ENCODE measurements at places on chromosomes 13 and 19.

- DNase-seq, result no peak
Observed at GRCh38 chr13:40910324-40911050, 108.6 kb downstream of the ELF1 start.

GRCh38 chr13:46288570-46289259, 77.0 kb downstream of the LRRC63 start:
- DNase-seq, result peak; percentile 34

GRCh38 chr13:55893540-55893939, 1247.2 kb upstream of the PRR20A start:
- DNase-seq, result no peak

DNA sequence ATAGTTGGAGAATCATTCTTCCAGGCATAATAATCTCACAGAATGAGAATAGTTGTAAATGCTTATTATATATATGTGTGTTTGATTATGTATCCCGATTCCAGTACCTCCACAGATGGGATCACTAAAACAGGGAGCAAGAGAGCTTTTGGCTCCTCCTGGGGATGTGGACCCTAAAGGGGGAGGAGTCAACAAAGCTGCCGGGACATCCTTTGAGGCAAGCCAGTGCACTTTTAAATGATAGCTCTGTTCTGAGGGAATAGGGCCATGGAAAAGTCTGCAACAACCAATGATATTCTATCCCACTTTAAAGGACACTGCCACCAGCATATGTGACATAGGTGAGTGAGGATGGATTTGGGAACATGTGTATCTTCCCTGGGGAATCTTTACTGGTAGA, 40.8 kb downstream of the SLITRK5 start:
- DNase-seq, result no peak

- DNase-seq, result no peak
Observed at GRCh38 chr19:18647371-18647767, 10.5 kb downstream of the KLHL26 start.

- DNase-seq, result no peak
Observed at GRCh38 chr13:93284064-93284463, 57.5 kb downstream of the GPC6 start.

GRCh38 chr13:98315902-98316301, 138.8 kb upstream of the RNF113B start:
- DNase-seq, result no peak

- no peak for DNase-seq
Observed at GRCh38 chr13:111292710-111293485, 27.5 kb upstream of the TEX29 start.

DNA sequence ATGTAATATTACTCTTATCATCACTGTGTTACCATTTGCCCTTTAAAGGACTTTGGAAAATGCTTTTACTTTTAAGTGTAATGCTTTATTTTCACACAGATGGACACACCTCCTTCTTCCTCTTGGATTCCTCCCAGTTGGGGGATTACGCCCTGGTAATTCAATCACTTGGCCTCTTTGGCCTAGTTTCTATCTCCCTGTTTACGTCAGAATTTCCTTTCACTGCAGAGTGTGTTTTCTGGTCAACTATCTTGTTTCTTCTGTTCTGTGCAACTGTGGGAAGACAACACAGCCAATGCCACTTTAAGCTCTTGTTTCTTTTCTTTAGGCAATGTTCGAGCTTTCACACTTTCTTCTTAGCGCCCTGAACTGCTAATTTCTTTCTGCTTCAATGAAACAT, 257.3 kb upstream of the MAB21L1 start:
- DNase-seq, result no peak

GRCh38 chr13:96552559-96552958, 441.7 kb downstream of the OXGR1 start:
- no peak for DNase-seq

DNA sequence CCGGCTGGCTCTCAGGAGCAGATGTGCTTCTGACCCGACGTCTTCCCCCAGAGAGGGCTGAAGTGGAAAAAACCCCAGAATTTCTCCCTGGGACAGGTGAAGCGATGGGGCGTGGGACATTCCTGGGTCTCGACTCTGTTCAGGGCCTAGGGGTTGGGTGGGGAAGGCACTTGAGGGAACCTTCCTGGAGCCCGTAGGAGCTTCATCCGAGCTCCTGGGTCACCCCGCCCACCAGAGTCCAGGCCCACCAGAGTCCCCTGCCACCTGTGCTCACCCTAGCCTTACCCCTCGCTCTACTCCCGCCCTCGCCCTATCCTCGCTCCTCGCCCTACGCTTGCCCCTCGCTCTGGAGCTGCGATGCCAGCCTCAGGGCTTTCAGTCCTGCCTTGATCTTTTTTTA, 23.2 kb downstream of the EPN1 start:
- DNase-seq, result no peak

DNA sequence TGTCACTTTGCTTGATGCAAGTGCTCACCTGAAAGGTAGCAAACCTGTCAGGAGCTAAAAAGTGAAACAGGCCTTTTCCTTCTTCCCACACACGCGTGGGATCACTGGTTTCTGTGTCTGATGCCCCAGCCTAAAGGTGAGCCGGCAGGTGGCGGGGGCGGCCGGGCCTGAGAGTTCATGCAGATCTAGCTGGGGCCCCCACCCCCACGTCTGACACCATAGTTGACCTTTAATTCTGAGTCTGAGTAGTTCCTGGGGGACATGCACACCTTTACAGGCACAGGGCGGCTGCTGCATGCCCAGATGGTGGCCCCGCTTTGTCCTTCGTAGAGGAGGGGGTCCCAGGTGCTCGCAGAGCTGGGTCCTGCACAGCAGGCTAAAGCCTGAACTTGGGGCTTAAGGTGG, 345.3 kb downstream of the TEX29 start:
- no peak for DNase-seq

DNA sequence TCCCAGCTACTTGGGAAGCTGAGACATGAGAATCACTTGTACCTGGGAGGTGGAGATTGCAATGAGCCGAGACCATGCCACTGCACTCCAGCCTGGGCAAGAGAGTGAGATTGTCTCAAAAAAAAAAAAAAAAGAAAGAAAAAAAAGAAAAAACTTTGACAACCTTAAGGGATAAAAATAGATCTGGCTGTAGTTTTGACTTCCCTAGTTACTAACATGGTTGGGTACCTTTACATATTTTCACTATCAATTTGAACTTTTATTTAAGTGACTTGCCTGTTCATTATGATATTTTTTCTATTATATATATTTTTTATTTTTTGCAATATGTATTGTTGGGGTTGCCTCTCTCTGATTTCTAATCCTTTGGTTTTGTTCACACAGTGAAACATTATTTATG, 8.4 kb upstream of the ZNF235 start:
- DNase-seq, result no peak

- DNase-seq, result no peak
Observed at GRCh38 chr13:65378943-65379519, 1851.1 kb downstream of the PCDH9 start.

DNA sequence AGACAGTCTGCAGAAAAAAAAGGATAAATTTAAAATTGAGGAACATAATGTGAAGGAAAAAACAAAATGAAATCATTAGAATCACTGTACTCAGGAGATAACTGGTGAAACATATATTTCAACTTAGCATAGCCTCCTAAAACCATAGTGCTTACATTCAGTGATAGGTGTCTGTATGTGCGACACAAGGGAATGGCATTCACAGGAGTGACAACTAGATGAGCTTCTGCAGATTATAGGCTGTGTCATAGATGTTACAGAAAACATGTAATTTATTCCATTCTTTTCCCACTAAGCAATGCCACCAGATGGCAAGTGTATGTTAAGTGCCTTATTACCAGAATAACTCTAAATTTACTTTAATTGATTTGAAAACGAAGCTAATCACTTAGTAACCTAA, 960.0 kb upstream of the PCDH20 start:
- no peak for DNase-seq

DNA sequence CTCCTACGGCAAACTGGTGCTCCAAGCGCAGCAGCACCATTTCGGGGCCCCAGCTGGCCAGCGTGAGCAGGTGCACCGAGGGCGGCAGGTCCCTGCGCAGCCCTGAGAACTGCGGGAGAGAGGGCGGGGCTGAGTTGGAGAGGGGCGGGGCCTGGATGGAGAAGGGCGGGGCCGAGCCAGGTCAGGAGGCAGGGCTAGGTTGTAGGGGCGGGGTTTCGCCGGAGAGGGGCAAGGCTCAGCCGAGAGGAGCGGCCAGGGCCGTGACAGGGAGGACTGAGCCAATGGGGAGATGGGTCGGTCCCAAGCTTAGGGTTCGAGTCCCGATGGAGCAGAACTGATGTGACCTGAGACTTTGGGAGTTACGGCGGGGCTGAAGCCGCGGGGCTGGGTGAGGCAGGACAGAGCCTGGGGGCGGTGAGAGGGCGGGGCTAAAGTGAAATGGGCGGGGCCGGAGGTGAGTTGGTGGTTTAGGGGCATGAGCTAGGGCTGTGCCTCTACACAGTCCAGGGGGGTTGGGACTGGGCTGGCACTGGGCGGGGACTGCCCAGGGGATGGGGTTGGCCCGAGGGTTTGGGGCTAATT, 19.0 kb downstream of the MAN2B1 start:
- DNase-seq, result peak; percentile 31

DNA sequence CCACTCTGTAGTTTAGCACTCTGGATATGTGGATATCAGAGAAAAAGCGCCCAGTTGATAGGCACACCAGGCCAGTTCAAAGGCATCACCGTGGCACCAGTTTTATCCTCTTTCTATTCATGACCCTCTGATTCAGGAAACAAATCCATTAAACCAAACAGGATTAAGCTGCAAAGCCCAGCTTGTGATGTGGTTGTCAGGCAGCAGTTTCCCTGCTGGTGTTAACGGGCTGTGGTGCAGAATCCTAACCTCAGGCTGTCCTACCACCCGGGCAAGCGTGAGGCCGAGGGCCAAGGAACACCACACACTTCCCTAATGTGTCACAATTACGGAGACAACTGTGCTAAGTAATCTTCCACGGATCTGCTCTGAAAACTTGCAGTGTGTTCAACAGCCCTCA, 209.1 kb downstream of the OLFM4 start:
- DNase-seq, result no peak

GRCh38 chr13:38103851-38104250, 234.3 kb upstream of the TRPC4 start:
- DNase-seq, result no peak

DNA sequence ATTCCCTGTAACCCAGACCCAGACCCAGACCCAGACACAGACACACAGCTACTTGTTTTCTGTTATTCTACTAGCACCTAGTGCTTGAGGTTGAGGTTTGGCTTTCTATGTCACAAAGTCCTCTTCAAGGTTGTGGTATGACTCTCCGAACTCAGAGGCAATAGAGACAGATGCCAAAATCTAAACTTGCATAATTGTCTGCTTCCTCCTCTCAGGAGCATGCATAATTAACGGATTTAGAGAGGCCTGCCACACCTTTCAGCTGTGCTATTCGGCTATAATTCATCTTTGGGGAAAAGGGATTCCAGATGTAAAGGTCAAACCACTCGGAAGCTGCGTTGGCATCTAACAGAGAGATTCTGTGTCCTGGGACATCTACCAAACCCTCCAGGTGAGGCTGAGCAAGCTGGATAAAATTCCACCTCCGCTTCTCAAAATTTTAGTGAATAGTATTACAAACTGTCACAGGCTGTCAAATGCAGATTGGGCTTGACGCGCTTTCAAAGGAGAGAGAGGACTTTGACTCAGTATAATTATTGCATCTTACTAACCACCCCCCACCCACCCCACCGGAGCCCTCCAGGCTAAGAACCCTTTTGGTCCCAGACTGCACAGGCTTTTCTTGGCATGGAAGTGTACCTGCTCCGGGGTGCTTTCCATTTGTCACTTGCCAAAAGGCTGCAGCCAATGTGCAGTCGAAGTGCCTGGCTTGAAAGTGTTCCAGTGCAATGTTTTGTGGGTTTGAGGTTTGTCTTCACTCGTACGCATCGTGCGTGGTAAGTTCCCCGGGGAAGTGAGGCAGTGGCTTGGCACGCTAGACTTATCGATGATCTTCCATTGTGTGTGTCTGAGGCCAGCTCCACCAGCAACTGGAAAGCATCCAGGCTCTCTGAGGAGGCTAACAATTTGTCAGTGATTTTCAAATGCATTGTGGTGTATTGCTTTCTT, 194.1 kb downstream of the TDRD3 start:
- DNase-seq, result no peak

DNA sequence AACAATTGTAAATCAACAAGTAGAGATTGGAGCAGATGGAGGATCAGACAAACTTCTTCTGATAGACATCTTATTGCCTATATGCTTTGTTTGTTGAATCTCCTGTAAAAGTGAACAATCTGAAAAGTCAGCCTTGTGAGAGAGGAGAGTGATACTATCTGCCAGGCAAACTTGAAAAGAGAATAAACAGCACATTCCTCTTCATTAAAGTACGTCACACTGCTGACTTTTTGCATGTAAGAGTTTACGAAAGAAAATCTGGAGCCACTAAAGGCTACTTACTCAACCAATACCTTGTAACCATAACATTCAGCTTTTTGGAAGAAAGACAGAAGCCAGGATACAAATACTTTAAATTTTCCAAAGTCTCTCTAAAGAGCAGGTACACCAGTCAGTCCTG, 42.5 kb downstream of the EDNRB start:
- no peak for DNase-seq

GRCh38 chr19:51440846-51441409, 17.3 kb downstream of the SIGLEC8 start:
- no peak for DNase-seq

DNA sequence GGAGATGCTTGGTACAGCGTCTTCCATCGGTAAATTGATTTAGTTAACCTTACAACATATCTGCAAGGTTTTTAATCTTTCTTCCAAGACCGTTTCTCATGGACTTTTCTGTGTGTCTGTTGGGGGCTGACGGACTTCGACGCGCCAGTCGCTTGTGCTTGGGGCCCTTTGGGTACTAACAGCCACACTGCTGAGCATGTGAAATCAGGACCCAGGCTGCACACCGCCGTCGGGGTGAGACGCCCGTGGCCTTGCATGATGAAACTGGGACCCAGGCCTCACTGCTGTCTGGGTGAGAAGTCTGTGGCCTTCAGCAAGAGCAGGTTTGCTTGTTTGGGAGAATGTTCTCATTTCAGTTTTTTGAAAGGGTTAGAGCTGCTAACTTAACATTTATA, 9.8 kb downstream of the ATP4B start:
- DNase-seq, result no peak

All from DMS153 (cell line).